Activated CD4-positive, CD25-positive, alpha-beta regulatory T cell (primary cell): ENCODE measurements at places on chromosomes 7 and 10.

- DNase-seq: no peak
Measured at GRCh38 chr7:38217672-38218071, 39.6 kb downstream of the STARD3NL start.

- no peak for DNase-seq
Measured at GRCh38 chr7:141359740-141360415, 191.3 kb upstream of the AGK start.

DNA sequence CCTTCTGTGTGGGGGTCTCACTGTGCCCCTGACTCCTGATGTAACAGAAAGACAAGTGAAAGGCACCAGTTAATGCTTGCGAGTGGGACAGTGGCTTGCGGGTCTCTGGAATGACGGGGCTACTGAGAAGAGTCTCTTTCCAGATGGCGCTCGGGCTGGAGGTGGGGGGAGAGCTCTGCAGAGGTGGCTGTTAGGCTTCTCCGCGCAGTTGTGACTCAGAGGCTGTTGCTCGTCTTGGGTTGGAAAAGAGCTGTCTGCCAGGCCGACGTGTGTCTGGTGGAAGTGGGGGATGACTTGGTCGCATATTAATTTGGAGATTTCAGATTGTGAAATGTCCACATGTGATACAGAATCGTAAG lies 27.9 kb upstream of the SH2B2 start:
- DNase-seq: no peak

GRCh38 chr10:122999347-122999746 lies 9.2 kb downstream of the IKZF5 start:
- no peak for DNase-seq

- no peak for DNase-seq
Measured at GRCh38 chr7:35248576-35249536, 5.0 kb downstream of the TBX20 start.

DNA sequence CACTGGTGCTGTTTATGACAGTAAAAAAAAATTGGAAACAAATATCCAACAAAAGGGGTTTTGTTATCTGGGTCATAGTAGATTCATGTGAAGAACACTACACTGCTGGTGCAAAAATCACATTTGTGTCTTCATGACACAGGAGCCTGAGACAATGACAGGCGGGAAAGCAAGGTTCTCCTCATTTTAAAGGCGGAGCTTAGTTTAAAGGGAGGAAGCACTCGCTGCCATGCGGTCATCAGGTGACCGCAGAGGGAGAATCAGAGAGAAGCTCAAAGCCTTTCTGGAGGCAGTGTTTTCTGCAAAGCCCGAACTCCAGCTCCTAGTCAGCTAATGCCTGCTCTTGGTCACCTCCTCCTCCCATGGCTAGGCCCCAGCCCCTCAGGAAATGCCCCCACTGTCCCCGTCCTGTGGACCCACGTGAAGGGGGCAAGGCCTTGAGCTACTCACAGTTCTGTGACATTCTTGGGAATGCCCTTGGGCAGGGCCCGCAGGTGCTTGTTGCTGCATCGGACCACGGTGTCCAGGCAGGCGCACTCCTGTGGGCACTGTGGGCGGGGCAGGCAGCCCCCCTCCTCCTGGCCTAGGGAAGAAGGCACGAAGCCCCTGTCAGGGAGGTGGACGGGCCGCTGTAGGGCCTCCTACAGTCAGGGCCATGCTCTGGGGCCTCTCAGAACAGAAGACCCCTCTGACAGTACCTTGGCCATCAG lies 146.1 kb downstream of the SLIT1 start:
- DNase-seq: no peak

DNA sequence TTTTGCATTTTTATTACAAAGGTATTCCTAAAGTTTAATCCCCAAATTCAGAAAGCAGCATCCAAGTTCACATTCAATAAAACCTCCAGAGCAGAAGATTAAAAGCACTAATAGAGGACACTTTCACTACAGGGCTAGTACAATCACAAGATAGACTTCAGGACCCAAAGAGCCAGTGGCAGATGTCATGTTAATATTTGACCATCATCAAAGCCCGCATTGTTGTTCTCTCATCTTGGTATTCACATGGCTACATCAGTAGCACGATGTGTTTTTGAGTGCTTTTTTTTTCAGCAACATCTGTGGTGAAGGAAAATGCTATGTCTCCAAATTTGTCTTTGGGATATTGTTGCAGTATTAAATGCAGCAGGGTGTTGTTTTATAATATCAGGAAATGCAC lies 134.3 kb downstream of the ARL4A start:
- no peak for DNase-seq

DNA sequence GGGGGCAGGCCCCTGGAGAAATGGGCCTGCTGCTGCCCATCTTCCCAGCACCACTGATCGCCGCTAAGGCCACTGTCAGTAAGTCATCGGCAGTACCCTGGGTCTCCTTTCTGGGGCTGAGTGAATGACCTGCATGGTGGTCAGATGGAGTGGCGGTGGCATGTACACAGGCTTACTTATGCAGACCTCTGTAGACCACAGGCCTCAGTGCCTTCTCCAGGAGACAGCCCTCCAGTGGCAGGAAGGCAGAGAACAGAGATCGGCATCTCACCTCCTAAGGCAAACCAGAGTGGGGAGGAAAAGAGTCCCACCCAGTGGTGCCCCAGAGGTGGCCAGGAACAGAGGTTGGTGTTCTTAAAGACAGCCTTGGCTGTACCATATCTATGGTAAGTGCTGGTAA lies 22.8 kb upstream of the LRRC4 start:
- DNase-seq: no peak

GRCh38 chr7:27199849-27200760 lies at the start of gene HOXA13:
HOXA13 (minus strand) TSS chr7:27200091; CDS start chr7:27200077, 14 bp downstream.
- DNase-seq: no peak

DNA sequence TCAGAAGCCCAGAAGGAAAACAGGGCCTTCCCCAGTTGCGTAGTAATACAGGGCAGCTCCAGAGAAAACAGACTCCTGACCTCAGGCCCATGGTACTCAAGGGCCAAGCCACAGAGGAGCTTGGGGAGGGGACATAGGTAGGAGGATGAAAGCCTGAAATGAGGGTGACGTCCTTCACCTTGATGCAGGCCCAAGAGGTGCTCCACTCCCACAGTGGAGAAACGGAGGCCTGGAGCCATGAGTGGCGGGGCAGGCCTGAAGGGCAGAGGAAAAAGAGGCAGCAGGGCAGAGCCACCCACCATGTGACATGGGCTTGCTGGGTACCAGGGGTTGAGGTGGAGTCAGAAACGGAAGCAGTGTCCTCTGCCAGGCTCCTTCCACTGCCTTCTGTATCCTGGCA lies 83.0 kb downstream of the C10orf105 start:
- no peak for DNase-seq

GRCh38 chr10:24202181-24202570 lies 6.8 kb upstream of the KIAA1217 start:
- no peak for DNase-seq

DNA sequence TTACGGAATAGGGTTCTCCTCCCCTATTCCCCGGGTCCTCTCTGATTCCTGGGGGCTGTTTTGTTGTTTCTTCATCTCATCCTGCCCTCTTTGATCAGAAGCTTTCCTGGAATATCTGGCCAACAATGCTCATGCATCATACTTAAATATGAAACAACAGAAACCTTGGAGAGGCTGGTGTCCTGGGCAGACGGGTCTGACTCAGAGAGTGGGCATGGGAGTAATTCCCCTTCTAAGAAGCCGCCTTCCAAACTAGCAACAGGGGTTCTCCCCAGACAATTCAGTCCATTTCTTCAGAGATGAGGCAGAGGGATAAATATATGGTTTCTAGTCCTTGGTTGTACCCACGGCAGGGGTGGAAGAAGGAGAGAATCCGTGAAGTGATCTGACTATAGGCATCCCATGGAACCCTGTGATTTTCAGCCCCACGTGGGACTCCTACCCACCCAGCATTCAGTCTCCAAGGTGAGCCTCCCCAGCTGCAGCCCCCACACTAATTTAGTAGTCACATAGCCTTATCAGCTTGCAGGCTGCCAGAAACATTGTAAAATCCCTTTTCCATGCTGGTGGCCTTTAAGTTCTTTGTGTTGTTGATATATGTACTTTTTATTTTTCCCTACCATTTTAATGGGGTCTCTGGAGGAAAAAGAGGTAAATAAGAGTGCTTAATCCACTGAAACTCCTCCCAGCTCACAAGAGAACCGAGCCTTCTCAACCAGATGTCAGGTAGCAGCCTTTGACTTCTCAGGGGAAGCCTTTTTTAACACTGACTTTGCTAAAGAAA lies 119.2 kb downstream of the SFMBT2 start:
- no peak for DNase-seq

- no peak for DNase-seq
Measured at GRCh38 chr7:156845379-156846101, 47.4 kb downstream of the LMBR1 start.

DNA sequence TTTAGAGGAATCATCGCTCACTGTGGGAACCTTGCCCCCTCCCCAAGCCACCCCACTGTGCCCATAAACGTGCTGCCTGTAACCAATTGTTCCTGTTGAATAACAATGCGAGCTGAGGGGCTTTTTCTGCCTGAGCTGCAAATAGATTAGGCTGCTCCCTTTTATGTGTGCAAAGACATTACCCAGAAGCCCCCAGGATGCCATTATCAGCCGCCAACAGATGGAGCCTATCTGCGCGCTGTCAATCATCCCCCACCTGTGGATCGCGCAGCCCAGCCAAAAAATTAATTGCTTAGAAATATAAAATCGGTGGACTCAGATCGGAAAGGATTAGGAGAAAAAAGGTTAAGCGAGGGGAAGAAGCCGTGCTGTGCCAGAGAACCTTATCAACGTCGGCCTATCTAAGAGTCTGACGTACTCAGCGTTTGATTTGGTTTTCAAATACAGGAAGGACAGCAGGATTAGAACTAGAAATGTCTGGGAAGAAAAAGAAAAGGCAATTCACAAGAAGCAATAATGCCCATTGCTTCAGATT lies 167.3 kb upstream of the MYO3A start:
- no peak for DNase-seq

DNA sequence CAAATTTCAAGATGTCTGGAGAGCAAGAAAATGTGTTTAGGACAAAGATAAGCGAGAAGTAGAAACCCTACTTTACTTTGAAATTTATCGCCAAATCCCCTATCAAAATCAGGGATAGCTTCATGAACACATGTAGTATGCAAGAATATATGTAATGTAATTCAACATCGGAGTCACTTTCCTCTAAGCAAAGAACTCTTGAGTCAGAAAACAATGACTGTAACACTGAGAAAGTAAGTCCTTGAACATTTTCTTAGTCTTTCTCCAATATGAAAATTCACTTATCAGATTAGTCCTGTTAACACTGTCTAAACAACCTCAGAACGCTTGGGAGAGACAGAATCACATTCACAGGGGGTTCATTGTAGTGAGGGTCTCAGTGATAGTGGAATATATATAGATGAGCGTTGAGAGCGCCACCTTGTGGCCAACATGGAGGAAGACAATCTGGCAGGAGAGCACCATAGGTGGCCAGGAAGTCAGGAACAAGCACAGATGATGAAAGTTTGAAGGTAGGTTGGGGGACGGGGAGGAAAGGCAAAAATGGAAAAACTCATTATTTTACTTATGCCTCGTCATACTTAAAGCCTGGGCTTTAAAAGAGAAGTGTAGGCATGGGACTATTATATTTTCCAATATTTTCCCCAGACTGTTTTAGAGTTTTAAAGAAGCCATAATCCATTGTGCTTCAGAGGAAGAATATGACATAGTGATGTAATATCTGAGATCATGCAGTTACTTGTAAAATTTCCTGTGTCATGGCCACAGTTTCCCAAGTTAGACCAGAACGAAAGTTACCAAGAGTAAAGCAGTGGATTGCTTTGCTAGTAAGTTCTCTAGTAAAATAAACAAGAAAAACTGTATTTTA lies 115.5 kb upstream of the GNAI1 start:
- no peak for DNase-seq

DNA sequence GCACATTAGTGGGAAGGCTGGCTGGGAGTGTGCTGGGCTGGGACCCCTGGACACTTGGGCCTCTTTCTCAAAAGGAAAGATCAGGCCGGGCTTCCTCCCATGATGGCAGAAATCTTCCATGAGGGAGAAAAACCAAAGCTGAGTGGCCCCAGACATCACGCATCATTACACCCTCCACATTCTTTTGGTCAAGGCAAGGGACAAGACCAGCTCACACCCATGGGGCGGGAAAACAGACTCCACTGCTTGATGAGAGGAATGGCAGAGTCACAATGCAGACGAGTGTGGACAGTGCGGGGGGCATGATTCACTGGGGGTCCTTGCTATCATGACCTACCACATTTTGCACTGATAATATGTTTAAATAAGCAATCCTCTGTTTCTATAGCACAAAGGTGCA lies 73.3 kb downstream of the CREB3L2 start:
- no peak for DNase-seq

DNA sequence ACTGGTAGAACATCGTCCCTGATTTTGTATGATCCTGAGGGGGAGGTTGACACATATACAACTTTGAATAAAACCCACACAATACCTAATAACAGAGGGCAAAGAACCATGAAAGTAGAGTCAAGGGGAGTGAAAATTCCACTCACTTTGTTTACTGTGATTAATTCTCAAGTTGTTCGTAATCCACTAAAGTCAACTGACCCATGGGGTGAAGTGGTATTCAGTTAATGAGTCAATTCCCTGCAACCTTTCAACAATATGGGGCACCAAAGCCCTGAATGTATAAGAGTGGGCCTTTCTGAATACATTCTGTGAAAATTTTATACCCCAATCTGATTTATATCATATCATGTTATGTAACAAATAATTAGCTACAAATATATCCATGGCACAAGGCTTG lies 39.0 kb upstream of the C10orf67 start:
- DNase-seq: no peak

DNA sequence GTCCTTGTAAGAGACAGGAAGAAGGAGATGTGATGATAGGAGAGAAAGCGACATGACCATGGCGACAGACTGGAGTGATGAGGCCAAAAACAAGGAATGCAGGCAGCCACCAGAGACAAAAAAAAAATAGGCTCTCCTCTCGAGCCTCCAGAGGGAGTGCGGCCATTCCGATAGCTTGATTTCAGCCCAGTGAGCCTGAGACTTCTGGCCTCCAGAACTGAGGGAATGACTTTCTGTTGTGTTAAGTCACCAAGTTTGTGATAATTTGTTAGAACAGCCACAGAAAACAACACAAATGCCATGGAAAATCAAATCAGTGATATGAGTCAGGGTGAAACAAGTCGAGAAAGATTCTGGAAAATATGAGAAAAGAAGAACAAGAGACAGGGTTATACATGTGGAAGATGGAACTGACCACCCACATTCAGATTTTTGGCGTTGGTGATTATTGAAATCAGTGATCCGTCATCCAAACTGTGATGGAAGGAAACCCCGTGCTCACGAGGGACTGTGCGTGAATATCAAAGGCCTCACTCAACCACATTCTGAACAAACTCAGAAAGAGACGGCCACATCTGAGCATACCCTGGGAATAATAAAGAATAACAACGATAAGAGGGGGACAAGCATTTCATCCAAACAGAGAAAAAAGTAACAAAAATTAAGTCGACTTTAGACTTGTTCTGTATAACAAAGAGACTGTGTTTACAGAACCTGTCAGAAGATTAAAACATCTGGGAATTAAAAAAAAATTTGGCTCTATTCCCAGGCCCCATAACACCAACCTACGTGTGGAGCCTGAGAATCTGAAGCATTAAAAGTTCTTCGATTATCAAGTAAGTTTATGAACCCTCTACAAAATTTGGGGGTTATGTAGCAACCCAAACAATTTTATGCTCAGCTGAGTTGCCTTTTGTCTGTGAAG lies 72.1 kb downstream of the EEPD1 start:
- no peak for DNase-seq
